Kidney (tissue), 22 donors: ENCODE measurements at places on chromosomes 12 and 14.

- no peak for DNase-seq
These were observed 366.5 kb downstream of the LRFN5 start for GRCh38 chr14:41973178-41973577.

- DNase-seq, result peak; percentile 22
These were observed 132.8 kb downstream of the BCL11B start for GRCh38 chr14:99138999-99139865.

- DNase-seq, result no peak
These were observed 29.6 kb upstream of the SLC6A13 start for GRCh38 chr12:292186-292585.

DNA sequence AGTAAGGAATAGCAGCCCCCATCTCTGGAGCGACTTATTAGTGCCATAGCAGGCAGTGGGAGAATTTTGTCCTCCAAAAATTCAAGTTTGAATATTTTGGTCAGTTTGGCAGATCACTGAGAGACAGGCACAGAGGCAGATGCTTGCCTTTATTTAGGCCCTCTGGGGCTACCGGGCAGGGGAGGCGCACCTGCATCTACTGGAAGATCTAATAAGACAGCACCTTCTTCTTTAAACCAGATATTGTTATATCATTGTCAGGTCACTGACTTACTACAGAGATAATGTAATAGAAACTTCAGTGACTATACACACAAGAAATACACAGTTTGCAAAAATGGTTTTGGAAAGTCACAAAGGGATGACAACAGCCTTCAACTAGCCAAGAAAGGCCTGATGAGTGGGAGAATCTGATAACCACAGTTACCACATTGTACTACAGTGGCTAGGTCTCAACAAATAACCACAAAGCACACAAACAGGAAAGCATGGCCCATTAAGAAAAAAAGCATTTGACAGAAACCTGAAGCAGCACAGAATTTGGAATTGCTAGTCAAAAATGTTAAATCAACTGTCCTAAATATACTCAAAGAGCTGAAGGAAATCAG lies 56.8 kb downstream of the CDK17 start:
- DNase-seq, result no peak

- DNase-seq, result no peak
These were observed 174.7 kb upstream of the HIF1A start for GRCh38 chr14:61520576-61520975.

- DNase-seq, result no peak
These were observed 31.6 kb downstream of the TBC1D15 start for GRCh38 chr12:71871116-71871515.

- DNase-seq, result no peak
These were observed 15.9 kb downstream of the FAM181A start for GRCh38 chr14:93943052-93943451.

- DNase-seq, result peak; percentile 14
These were observed 13.6 kb downstream of the TULP3 start for GRCh38 chr12:2904260-2904659.

DNA sequence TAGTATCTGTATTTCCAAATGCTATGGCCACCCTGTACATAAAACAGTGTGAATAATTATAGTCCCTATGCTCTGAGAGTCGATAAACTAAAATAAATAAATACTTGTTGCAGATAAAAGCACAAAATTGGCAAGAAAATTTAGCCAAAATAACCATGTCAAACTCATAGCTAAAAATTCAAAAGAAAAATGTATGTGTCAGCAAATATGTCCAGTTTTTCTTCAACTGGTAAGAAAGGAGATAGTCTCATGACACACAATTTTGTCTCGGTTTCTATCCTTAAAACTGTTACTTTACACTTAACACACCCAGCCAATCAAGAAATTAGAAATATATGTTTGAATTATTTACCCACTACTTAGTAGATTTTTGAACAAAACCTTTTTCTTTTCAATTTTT lies 145.6 kb upstream of the FSCB start:
- no peak for DNase-seq

DNA sequence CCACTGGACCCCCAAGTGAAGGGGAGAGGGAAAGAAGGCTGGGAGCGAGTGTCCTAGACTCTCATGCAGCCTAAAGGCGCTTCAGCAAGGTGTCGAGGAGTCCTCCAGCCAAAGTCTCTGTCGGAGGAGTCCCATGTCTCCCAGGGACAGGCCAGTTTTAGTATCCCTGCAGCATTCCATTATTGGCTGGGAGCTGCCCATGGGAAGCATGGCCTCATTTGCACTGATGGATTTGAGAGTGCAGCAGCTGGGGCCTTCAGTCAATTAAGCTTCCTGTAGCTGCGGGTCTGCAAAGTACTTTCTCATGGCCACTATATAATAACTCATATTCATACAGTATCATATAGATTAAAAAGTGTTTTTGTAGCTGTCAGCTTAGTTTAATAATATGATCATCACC lies 12.4 kb upstream of the RPH3A start:
- DNase-seq, result no peak

- DNase-seq, result peak; percentile 36
These were observed 2.3 kb downstream of the CDKN1B start for GRCh38 chr12:12719496-12719895.

GRCh38 chr12:106980944-106981343 lies 6.0 kb downstream of the MTERF2 start:
- no peak for DNase-seq

- no peak for DNase-seq
These were observed 24.7 kb downstream of the APAF1 start for GRCh38 chr12:98669751-98670150.

- DNase-seq, result peak; percentile 80
These were observed 1.8 kb downstream of the MARCHF9 start for GRCh38 chr12:57756406-57757341.

GRCh38 chr14:77526266-77526665 lies 27.6 kb upstream of the ISM2 start:
- no peak for DNase-seq

- DNase-seq, result no peak
These were observed 22.1 kb downstream of the FOXN3 start for GRCh38 chr14:89394972-89395371.

DNA sequence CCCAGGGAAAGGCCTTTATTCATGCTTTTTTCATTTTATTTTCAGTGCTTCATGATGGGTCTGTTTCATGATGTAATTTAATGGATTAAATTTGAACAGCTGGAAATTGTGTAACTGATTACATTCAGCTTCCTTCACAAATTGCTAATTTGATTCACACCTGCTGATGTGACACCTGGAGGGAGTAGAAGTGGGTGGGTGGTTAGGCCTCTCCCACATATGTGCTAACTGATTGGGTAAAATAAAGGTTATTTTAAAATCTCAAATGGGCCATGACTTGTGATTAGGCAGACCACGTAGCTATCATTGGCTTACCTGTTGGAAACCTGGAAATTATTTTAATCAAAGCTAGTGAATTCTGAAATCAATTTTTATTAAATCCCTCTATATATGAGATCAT lies 142.1 kb downstream of the GXYLT1 start:
- DNase-seq, result no peak

DNA sequence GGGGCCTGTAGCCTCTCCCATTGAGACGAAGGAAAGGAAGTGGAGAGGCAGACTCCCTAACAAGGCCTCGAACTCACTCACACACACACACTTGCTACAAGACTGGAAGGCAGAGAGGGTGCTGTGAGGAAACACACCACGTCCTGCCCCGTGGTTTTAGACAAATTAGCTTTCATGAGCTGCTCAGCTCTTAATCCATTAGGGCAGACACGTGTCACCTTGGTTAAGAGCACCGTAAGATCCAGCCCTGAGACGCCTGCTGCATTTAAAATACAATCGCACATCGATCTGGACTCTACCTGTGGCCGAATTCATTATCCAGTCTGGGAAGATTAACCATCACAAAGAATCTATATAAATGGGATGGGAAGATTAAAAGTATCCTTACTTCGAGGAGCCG lies 72.0 kb downstream of the RIMBP2 start:
- no peak for DNase-seq

- peak; percentile 78 for DNase-seq
These were observed 23.2 kb downstream of the PXN start for GRCh38 chr12:120242275-120242799.

DNA sequence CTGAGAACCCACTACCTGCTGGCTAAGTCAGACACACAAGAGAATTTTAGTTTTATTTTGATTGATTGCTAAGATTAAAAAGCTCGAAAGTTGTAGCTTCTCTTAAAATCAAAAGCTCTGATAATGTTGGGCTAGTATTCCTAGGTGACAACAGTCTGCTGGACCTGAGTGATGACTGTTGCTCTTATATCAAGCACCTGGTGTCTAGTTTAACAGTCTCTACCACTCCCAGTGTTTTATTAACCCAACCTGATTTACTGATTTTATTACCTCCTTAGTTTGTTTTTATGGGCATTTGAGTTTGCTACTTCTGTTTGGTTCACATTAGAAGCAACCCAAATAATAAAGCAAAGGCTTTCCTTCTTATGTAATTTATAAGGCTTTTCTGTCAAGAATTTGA lies 41.8 kb downstream of the ATP6V1D start:
- DNase-seq, result no peak

GRCh38 chr12:120649442-120650232 lies 9.2 kb downstream of the CABP1 start:
- DNase-seq, result peak; percentile 58

DNA sequence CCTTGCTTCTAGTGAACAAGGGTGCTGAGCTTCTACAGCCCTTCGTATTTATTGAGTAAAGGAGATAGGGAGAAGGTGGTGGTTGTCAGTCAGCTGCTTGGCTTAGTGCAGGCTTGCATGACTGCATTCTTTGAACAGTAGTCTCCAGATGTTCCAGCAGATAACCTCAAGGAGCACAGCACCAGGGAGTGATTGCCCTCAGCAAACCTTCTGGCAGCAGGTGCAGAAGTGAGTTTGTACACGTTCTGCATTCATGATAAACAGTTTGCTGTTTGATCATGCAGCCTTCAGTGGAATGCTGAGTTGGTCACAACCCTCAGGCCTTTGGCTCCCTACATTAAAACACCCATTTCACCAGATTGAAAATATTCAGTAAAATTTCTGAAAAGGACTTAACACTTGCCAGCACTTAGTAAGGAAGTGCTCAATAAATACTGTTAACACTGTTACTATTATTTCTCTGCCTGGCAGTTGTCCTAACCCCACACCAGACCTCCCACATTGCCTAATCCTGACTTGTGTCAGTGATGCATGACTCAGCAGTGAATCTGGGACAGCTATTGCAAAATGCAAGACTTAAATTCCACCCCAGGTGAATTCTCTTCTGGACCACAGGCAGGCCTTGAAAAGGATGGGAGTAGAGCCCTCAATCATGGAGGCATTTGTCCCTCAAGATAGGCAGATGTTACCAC lies 18.9 kb upstream of the CARMIL3 start:
- DNase-seq, result no peak

GRCh38 chr12:88035907-88036289 lies 6.7 kb upstream of the C12orf50 start:
- no peak for DNase-seq

DNA sequence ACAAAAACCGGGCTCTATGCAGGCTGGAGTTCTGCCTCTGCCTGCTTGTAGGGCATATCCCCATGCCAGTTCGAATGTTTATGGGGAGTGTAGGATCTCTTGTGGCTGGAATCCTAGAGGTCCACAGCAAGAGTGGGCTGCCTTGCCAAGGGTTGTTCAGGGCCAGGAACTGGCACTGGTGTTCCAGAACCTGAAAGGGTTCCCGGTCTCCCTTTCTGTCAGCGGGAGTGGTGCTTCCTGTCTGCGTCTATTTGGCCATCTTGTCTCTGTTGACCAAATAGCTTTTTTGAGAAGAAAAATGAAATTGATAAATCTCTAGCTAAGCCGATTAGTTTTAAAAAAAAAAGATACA lies 17.8 kb downstream of the OLR1 start:
- DNase-seq, result no peak

- no peak for DNase-seq
These were observed 53.1 kb upstream of the KCNA1 start for GRCh38 chr12:4856596-4856995.

GRCh38 chr14:72706485-72706884 lies 187.4 kb downstream of the DPF3 start:
- no peak for DNase-seq

- DNase-seq, result no peak
These were observed 15.4 kb upstream of the SLC6A13 start for GRCh38 chr12:278046-278445.

- no peak for DNase-seq
These were observed 7.6 kb downstream of the PNP start for GRCh38 chr14:20476776-20477175.

DNA sequence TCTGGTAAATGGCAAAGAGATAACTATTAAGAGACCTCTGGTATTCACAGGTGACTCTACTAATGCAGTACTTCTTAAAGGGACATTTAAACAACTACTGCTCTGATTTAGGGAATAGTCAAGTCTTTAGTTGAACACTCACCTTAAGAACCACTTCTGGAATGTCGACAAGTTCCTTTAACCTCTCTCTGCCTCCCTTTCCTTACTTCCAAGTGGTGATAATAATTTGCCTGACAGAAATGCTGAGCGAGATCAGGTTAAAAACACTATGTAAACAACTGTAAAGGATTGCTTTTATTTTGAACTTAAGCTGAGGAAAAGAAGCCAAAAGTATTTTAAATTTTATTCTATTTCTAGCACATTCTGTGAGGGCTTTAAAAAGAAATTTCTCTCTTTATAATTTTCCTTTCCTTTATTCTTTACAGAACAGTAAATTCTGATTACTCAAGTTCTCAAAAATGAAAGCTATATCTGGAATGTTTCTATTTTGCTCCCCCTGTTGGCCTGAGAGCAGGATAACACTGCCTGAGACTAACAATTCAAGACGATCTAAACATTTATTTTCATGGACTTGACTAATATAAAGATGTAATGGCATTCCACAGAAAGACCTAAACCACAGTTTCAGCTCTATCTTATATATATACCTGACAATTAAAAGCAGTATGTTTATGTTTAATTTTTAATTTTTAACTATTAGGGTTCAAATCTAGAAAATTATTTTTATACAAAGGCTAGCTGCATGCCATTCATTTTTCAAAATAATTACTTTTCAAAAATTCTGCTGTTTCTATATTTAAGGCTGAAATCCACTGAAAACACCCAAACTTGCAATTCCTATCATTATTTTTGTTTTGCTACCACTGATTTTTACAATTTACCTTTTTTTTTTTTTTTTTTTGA lies 29.2 kb downstream of the ZCCHC8 start:
- DNase-seq, result peak; percentile 71

DNA sequence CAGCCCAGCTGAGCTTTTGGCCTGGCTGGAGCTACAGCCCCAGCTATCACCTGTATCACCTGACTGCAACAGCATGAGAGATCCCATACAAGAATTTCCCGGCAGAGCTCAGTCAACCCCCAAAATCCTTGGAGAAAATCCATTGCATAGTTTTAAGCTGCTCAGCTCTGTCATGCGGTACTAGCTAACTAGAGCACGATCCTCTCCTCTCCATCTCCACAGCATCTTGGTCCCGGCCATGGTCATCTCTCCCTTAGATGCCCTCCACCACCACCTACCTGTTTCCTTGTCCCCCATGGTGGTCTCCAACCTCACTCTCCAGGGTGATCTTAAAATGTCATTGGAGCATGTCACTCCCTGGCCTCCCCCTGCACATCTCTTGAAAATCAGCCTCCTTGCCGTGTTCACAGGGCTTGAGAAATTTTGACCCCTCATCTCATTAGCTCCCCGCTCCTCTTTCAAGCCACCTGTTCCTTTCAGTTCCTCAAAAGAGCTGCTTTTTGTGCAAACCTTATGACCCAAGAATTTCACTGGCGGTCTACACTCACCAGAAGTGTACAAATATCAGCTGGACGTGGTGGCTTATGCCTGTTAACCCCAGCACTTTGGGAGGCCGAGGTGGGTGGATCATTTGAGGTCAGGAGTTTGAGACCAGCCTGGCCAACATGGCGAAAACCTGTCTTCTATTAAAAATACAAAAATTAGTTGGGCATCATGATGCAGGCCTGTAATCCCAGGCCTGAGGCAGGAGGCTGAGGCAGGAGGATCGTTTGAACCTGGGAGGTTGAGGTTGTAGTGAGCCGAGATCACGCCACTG lies 8.1 kb upstream of the CLMN start:
- peak; percentile 15 for DNase-seq
